ENCODE measurements at places on chromosomes 7 and 10.

- no peak for DNase-seq
These were observed 144.2 kb downstream of the PRPF18 start for GRCh38 chr10:13730956-13731355.

GRCh38 chr10:11249808-11250195, 232.1 kb downstream of the CELF2 start:
- DNase-seq: no peak

DNA sequence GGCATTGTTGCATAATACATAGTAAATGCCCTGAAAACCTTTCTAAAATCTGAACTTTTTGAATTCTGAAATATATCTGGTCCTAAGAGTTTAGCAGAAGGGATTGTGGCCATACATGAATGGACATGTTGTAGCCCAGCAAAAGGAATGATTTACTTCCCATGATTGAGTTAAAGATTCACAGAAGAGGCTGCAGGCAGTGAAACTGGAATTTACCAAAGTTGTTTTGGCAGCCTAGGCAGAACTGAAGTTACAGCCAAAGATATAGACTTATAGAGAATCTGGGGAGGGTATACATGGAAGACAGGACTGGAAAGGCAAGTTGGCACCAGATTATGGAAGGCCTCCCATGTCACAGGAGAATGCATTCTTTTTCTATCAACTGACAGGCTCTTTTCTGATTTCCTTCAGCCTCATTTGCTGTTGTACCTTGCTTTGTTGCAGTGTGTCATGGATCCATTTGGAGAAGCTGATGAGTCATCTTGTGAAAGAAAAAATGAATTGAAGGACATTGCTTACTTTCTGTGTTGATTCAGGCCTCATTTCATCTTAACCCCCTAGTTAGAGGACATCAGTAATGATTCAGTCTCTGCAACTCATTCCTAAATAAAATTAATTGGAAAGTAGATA, 356.2 kb upstream of the LRGUK start:
- no peak for DNase-seq

GRCh38 chr7:1461646-1462375, 2.5 kb upstream of the MICALL2 start:
- DNase-seq: no peak

DNA sequence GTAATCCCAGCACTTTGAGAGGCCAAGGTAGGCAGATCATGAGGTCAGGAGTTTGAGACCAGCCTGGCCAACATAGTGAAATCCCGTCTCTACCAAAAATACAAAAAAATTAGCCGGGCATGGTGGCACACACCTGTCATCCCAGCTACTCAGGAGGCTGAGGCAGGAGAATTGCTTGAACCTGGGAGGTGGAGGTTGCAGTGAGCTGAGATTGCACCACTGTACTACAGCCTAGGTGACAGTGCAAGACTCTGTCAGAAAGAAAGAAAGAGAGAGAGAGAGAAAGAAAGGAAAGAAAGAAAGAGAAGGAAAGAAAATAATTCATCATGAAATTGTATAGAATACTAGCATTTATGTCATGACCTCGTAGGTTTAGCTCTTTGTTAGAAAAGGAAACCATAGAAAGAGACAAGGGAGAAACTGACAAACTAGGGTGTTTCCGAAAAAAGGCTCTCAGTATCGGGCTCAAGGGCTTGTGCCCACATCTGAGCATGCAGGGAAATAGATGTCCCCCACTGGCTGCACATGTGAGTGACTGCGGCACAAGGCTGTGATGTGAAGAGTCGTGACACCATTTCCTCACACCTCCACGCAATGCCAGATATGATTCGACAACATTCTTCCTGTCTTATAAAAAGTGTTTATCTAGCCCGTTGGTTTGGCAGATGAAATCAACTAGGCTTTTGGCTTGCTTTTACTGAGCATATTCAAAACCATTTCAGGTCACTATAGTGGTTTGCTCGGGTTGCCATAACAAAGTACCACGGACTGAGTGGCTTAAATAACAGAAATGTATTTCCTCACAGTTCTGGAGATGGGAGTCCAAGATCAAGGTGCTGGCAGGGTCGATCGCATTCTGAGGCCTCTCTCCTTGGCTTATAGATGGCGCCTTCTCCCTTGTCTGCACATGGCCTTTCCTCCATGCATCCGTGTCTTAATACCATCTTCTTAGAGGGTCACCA, 2.0 kb downstream of the SRGN start:
- DNase-seq: no peak
